ENCODE measurements at places on chromosomes 2 and 18. TPM values are rescaled to one million over a fixed set of nuclear protein-coding genes. Genes with fewer than 3 reads are reported as not detected.

DNA sequence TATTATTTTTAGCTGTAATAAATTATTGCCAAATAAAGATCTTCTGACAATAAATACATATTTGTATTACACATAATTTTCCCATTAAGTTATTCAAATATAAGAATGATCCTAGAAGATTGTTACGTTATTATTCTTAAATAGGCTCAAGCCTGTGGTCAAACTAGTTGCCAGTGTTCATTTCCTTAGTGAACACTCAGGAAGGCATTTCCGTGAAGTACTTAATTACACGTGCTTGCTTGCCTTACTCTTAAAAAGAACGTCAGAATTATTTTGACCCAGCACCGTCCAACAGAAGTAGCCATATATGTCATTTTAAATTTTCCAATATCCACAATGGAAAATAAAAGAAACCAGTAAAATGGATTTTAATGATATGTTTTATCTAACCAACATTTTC lies 249.8 kb downstream of the TXNL1 start:
- no peaks in the 10 kb centered on the region for H3K36me3 ChIP-seq
- H3K4me3 ChIP-seq: no peak overlapping the region
- H3K27me3 ChIP-seq: no peaks in the 10 kb centered on the region
- H3K27ac ChIP-seq: no peak overlapping the region
- DNase-seq: peak; percentile 63
- peaks cover 13% of the 10 kb centered on the region for H3K4me1 ChIP-seq

- no peaks in the 10 kb centered on the region for H3K36me3 ChIP-seq
- no peak overlapping the region for H3K27ac ChIP-seq
- H3K4me1 ChIP-seq: peaks cover 7% of the 10 kb centered on the region
- no peaks in the 10 kb centered on the region for H3K27me3 ChIP-seq
Measured at GRCh38 chr2:237061356-237061755, 24.3 kb upstream of the COPS8 start.

DNA sequence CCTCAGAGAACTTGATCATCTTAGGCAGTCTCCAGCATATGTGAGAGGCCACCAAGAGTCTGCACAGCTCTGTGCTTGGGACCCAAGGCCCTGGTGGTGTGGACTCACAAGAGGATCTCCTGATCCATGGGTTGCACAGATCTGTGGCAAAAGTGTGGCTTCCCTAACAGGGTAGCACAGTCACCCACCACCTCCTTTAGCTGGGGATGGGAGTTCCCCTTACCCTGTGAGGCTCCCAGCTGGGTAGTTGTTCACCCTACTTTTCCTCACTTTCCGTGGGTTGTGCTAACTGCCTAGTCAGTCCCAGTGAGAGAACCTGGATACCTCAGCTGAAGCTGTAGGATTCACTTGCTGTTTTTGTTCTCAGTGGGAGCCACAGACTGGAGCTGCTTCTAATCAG lies 123.7 kb downstream of the FTCDNL1 start:
- no peak overlapping the region for H3K27ac ChIP-seq
- H3K27me3 ChIP-seq: no peaks in the 10 kb centered on the region
- no peaks in the 10 kb centered on the region for H3K36me3 ChIP-seq
- H3K4me3 ChIP-seq: no peak overlapping the region
- DNase-seq: no peak
- H3K4me1 ChIP-seq: no peaks in the 10 kb centered on the region

CLIP4 gene
- total RNA-seq: 21.7 TPM

DNA sequence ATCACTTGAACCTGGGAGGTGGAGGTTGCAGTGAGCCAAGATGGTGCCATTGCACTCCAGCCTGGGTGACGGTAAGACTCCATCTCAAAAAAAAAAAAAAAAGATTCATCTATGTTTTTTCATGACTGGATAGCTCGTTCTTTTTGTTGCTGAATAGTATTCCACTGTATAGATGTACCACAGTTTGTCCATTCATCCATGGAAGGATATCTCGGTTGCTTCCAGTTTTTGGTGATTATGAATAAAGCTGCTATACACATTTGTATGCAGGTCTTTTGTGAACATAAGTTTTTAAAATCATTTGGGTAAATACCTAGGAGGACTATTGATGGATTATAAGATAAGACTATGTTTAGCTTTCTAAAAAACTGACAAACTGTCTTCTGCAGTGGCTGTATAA lies 90.8 kb downstream of the ACOXL start:
- H3K36me3 ChIP-seq: no peaks in the 10 kb centered on the region
- H3K27ac ChIP-seq: no peak overlapping the region
- no peak for DNase-seq

DNA sequence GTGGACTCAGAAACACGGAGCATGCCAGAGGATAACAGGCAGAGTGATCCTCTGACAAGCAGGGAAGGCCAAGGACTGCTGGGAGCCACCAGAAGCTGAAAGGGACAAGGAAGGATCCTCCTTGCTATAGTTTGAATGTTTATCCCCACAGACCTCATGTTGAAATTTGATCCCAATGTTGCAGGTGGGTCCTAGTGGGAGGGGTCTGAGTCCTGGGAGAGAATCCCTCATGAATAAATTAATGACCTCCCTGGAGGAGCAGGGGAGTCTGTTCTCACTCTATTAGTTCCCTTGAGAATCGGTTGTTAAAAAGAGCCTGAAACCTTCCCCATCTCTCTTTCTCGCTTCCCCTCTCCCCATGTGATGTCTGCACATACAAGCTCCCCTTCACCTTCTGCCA lies 124.4 kb downstream of the FBXO15 start:
- no peak overlapping the region for H3K27ac ChIP-seq
- no peak for DNase-seq
- no peaks in the 10 kb centered on the region for H3K27me3 ChIP-seq
- no peak overlapping the region for H3K4me3 ChIP-seq
- no peaks in the 10 kb centered on the region for H3K36me3 ChIP-seq
- no peaks in the 10 kb centered on the region for H3K4me1 ChIP-seq

DNA sequence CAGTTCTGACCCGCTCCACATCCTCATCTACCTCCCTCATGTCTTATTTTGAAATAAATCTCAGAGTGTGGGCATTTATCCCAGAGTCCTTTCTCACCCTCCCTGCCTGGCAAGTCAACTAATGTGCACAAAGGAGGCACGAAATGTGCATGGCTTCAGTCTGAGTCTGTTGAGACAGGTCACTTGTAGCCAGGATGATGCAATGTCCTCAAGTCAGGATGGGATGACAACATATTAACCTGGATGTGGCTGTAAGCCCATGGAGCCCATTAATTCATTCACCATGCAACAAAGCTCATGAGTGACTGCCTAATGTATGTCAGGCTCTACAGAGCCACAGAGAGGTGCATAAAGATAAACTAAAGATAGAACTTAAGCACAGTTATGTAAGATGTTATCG lies 34.5 kb downstream of the KCNG3 start:
- no peak for DNase-seq
- no peaks in the 10 kb centered on the region for H3K27me3 ChIP-seq
- H3K4me3 ChIP-seq: no peak overlapping the region
- no peaks in the 10 kb centered on the region for H3K4me1 ChIP-seq

Data from endothelial cell of umbilical vein (primary cell).